Peyer's patch (tissue), 4 donors: ENCODE measurements at places on chromosomes 13 and 19. TPM values are rescaled to one million over a fixed set of nuclear protein-coding genes. Genes with fewer than 3 reads are reported as not detected.

CNFN gene
- total RNA-seq, result 3.8 TPM

VSTM2B gene
- not detected for total RNA-seq

KLK5 gene
- not detected for total RNA-seq

PRRG2 gene
- 1.7 TPM for total RNA-seq

AP2A1 gene
- 82.0 TPM for total RNA-seq

POU2F2 gene
- total RNA-seq, result 2.8 TPM

TMPRSS9 gene
- total RNA-seq, result 0.85 TPM

MED16 gene
- total RNA-seq, result 66.8 TPM

DGKH gene
- 9.5 TPM for total RNA-seq

GGN gene
- 8.2 TPM for total RNA-seq

DNAAF3 gene
- not detected for total RNA-seq

FFAR3 gene
- not detected for total RNA-seq

ZNF350 gene
- total RNA-seq, result 10.3 TPM

PSG7 gene
- total RNA-seq, result not detected

DHDH gene
- 55.5 TPM for total RNA-seq

IPO5 gene
- total RNA-seq, result 38.0 TPM

SYCN gene
- not detected for total RNA-seq

ENOX1 gene
- total RNA-seq, result 0.53 TPM

SBK2 gene
- not detected for total RNA-seq

KL gene
- total RNA-seq, result 2.5 TPM

CCDC169 gene
- total RNA-seq, result not detected

PSG6 gene
- total RNA-seq, result not detected
